Naive B cell (primary cell): ENCODE measurements at places on chromosomes 3 and 15.
A peak's percentile ranks its signal among the peaks of the same experiment; 100 is the strongest.

- H3K4me3 ChIP-seq = peak overlapping the region; percentile 65
- H3K27ac ChIP-seq = peak overlapping the region; percentile 94
- no peak for DNase-seq
- no peaks in the 10 kb centered on the region for H3K27me3 ChIP-seq
Measured at GRCh38 chr3:52121464-52121805, 32.8 kb downstream of the POC1A start.

- no peak overlapping the region for H3K4me3 ChIP-seq
- peaks cover 10% of the 10 kb centered on the region for H3K4me1 ChIP-seq
- H3K27ac ChIP-seq = no peak overlapping the region
- no peak for DNase-seq
- peaks cover 9% of the 10 kb centered on the region for H3K27me3 ChIP-seq
- no peaks in the 10 kb centered on the region for H3K36me3 ChIP-seq
Measured at GRCh38 chr3:53588122-53588521, 93.7 kb downstream of the CACNA1D start.

GRCh38 chr3:154981664-154982063 is 98.5 kb upstream of the MME start:
- H3K27ac ChIP-seq = no peak overlapping the region
- H3K27me3 ChIP-seq = peaks cover 5% of the 10 kb centered on the region
- H3K4me1 ChIP-seq = no peaks in the 10 kb centered on the region
- no peaks in the 10 kb centered on the region for H3K36me3 ChIP-seq

- DNase-seq = no peak
- no peaks in the 10 kb centered on the region for H3K36me3 ChIP-seq
- H3K27me3 ChIP-seq = no peaks in the 10 kb centered on the region
- no peaks in the 10 kb centered on the region for H3K4me1 ChIP-seq
- H3K27ac ChIP-seq = no peak overlapping the region
- no peak overlapping the region for H3K4me3 ChIP-seq
Measured at GRCh38 chr3:23740517-23740965, 65.2 kb upstream of the UBE2E1 start.

DNA sequence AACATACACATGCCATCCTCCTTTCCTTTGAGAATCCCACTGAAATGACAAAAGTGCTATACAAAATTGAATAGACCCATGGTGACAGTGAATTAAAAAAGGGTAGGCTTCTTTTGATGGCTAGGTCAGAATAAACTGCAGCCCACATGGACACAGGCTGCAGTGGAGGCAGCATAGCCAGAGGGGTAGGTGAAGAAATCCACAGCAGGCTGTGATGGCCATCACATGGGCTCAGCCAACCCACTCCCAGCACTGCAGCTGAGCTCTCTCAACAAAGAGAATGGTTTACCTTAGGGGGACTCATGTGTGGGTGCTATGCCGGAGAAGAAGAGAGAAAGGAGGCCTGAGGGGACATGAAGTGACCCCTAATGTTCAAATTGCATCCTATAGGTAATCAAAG is 331.1 kb downstream of the CHST2 start:
- no peak overlapping the region for H3K4me3 ChIP-seq
- DNase-seq = no peak

DNA sequence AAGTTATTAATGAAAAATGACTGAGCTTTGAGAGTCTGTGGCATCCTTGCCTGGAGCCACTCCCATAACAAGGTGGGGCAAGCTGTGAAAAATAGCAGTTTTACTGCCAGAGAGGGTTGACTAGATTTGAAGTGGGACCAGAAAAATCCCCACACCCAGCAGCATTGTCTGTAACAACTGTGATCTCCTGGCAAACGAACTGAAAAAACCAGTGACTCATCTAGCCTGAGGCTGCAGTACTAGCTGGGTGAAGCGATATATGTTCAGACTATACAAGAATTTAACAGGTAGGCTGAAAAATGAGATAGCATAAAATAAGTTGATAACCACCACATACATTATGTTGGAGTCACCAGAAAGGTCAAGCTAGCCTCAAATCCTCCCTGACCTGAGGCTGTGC is 64.0 kb downstream of the DPH6 start:
- H3K27ac ChIP-seq = no peak overlapping the region
- H3K4me3 ChIP-seq = no peak overlapping the region
- DNase-seq = no peak
- H3K27me3 ChIP-seq = no peaks in the 10 kb centered on the region

DNA sequence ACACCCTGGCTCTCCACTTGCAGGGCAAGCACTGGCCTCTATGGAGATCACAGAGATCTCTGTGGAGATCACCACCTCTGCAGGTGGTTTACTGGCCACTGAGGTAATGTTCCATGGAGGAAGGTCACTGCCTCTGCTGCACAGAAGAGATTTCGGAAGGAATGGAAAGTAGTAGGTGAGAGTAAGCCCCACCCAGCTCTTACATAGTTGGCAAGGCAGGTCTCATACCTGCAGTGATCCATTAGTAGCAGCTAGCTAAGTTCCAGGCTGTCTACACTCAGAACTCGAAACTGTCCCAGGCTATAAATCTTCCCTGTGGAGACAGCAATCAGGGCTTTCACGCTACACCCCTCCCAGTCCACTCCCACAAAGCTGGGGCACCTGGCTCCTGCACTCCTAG is 194.3 kb upstream of the MANF start:
- H3K27me3 ChIP-seq = peaks cover 4% of the 10 kb centered on the region
- no peak overlapping the region for H3K4me3 ChIP-seq
- no peak for DNase-seq
- peaks cover under 1% of the 10 kb centered on the region for H3K36me3 ChIP-seq
- H3K4me1 ChIP-seq = no peaks in the 10 kb centered on the region

DNA sequence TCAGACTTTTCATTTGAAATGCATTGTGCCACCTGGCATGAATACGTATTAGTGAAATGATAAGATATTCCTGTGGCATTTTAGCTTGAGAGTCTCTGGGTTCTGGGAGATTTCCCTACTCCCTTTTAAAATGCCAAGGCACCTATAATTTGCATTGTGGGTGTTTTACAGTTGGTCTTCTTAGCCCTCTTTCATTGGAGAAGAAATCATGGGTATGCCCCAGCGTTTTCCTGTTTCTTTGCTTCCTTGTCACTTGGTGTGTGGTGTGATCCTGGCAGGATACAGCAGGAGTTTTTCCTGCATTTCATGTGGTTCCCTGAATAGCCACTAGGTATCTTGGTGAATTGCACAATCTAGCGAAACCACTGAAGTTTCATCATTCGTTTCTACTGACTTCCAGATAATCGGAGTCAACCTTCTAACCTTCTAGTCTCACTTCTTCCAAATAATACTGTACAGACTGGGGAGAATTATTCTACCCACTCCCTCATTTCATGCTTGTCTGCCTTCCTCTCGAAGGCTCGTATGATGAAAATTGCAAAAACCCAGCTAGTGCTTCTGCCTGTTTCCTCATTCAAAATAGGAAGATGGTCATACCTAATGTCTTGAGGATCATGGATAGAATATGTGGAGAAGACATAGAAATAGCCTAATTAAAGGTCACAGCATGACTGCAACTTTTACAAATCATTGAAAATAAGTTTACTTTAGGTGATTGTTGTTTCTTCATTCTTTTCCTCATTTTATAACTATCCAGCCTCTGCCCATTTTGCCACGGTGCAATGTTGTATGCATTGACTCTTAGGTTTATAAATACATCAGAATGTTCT is 2.6 kb downstream of the BHLHE40 start:
- no peak for DNase-seq
- H3K36me3 ChIP-seq = peaks cover 8% of the 10 kb centered on the region
- peak overlapping the region; percentile 71 for H3K4me3 ChIP-seq
- H3K27me3 ChIP-seq = no peaks in the 10 kb centered on the region
- peaks cover 51% of the 10 kb centered on the region for H3K4me1 ChIP-seq

DNA sequence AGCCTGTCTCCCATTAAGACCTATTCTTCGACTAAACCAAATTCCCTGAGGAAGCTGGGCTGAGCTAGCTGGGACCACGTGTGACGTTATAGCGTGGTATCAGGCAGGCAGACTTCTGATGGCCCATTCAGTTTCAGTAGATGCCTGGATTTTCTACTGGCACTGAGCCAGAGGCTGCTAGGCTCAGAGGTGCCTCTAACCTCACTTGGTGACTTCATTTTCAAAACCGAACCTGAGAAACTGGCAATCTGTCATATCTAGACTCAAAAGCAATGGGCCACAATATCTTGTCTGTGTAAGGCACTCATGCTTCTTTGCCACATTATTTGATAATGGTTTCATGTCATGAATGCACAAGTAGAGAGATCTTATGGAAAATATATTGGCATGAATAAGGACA is 352.1 kb upstream of the AZI2 start:
- no peaks in the 10 kb centered on the region for H3K36me3 ChIP-seq
- no peak overlapping the region for H3K4me3 ChIP-seq
- H3K27ac ChIP-seq = no peak overlapping the region
- DNase-seq = no peak
- H3K27me3 ChIP-seq = no peaks in the 10 kb centered on the region
- no peaks in the 10 kb centered on the region for H3K4me1 ChIP-seq

GRCh38 chr15:56737791-56738190 is 4.5 kb upstream of the ZNF280D start:
- DNase-seq = no peak
- H3K4me3 ChIP-seq = no peak overlapping the region
- no peak overlapping the region for H3K27ac ChIP-seq
- H3K27me3 ChIP-seq = no peaks in the 10 kb centered on the region
- H3K36me3 ChIP-seq = no peaks in the 10 kb centered on the region
- H3K4me1 ChIP-seq = peaks cover 2% of the 10 kb centered on the region

DNA sequence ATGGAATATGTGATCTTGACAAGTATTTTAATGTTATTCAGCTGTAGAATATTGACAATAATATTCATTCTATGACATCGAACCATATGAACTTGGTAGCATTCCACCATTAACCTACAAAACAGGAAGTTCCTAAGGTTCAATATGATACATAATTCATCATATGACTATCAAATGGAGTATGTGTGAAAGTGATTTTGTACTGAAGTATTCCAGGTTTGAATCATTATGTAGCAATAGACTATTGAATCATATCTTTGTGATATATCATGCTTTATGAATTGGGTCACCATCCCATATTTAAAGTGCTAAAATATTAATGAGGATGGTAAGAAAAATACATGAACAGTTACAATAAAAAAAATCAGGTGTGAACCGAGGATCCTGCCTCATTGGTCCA is 95.1 kb downstream of the TP63 start:
- no peaks in the 10 kb centered on the region for H3K36me3 ChIP-seq
- no peaks in the 10 kb centered on the region for H3K4me1 ChIP-seq

GRCh38 chr3:152302521-152303021 is 33.8 kb downstream of the MBNL1 start:
- H3K27ac ChIP-seq = peak overlapping the region; percentile 69
- DNase-seq = no peak
- peaks cover 21% of the 10 kb centered on the region for H3K36me3 ChIP-seq
- H3K4me1 ChIP-seq = peaks cover 47% of the 10 kb centered on the region
- H3K4me3 ChIP-seq = peak overlapping the region; percentile 8

- H3K4me3 ChIP-seq = no peak overlapping the region
- H3K4me1 ChIP-seq = no peaks in the 10 kb centered on the region
- H3K36me3 ChIP-seq = no peaks in the 10 kb centered on the region
- H3K27me3 ChIP-seq = no peaks in the 10 kb centered on the region
- H3K27ac ChIP-seq = no peak overlapping the region
Measured at GRCh38 chr15:33994005-33994615, 25.8 kb downstream of the CHRM5 start.

DNA sequence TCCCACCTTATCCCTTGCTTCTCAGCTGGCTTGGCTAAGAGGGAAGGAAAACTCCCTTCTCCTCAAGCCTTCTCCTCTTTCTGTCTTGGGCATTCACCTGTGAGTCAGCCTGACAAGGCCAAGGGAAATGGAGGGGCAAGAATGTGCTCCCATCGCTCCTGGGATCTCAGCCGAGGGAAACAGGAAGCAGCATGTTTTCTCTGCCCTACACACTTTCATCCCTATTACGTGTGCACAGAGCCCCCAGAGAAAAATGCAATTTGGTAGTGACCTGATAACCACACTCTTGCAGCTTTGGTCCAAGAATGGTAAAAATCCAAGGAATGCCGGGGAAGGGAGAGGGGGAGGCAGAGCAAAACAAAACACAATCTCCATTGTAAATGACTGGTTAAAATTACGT is 32.9 kb upstream of the MTMR10 start:
- H3K4me1 ChIP-seq = peaks cover 58% of the 10 kb centered on the region
- no peaks in the 10 kb centered on the region for H3K27me3 ChIP-seq
- peaks cover 9% of the 10 kb centered on the region for H3K36me3 ChIP-seq
- no peak overlapping the region for H3K4me3 ChIP-seq
